ENCODE measurements at places on chromosomes 3 and 15. TPM values are rescaled to one million over a fixed set of nuclear protein-coding genes. Genes with fewer than 3 reads are reported as not detected.

Gene ARGFX
- total RNA-seq = not detected

Gene FEZF2
- total RNA-seq = not detected

Gene CSPG4
- 0.12 TPM for total RNA-seq

Gene HGD
- 16.4 TPM for total RNA-seq

Gene ABHD10
- total RNA-seq = 17.9 TPM

Gene SGO1
- total RNA-seq = 15.4 TPM
